ENCODE measurements at places on chromosomes 2 and 18.

DNA sequence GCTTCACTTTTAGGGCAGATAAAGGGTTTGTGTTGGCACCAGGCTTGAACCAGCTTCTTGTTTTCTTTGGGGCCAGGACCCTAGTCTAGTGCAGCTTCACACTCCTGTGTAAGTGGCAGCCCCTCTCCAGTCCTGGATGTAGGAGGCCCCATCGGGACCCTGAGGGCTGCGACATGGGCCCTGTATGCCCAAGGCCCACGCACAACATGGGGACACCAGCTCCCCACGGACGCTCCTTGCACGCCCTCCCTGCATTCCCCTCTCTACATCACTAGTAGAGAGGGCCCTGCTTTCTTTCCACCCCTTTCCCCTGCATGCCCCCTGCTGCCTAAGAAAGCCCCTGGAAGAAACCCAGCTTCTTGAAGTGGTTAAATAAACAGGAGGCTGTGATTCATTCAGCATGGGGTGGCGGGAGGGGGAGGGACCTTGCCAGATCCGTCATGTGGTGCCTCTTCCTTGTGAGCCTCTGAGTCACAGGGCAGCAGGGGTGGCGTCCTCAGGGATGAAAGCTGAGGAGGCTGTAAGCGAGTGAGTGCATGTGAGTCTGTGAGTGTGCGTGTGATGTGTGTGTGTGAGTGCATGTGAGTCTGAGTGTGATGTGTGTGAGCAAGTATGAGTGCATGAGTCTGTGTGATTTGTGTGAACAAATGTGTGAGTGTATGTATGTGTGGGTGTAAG lies 42.5 kb downstream of the COPS8 start:
- DNase-seq, result peak; percentile 11

DNA sequence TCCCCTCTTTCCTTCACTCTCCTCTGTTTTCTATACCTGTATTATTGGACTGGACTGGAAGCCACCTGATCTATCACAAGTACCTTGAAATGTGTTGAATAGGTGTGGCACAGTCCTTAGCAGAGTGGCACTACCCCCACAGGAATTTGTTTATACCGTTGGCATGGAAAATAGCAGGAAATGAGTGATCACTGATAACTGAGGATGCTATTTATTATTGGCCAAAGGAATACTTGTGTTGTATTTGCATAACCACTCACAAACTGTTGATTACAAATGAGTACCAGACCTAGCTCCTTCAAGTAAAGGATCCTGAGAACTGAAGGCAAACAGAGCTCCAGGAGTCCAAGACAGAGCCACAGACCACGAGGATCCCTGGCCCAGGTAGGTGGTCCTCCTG lies at the start of gene IL37:
Gene IL37, plus strand, starts transcription at position 301 of the 400 bp plus-strand sequence. CDS start 1,848 bp downstream, outside the sequence.
- DNase-seq, result no peak

GRCh38 chr2:31197166-31197565 lies 20.1 kb downstream of the CAPN14 start:
- no peak for DNase-seq

DNA sequence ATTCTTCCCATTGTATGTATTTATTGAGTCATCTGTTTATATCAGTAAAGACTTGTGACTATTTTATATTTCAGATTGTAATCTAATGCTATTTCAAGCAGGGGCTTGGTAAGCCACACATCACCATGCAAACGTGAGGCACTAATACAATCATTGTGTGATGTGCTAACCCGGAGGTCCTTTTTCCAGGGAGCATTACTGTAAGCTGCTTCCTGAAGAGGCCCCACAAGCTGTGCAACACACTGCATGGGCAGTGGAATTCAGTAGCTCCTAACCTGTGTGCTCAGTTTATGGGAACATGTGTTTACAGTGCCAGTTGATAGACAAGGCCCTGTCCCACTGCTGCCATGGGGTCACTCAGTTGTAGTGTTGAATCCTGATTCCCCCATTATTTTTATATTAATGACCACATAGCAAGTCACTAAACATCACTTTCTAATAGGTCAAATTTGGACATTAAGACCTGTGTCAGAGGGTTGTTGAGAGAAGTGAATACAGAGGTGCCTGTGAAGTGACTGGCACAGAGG lies 162.9 kb downstream of the FHOD3 start:
- no peak for DNase-seq

DNA sequence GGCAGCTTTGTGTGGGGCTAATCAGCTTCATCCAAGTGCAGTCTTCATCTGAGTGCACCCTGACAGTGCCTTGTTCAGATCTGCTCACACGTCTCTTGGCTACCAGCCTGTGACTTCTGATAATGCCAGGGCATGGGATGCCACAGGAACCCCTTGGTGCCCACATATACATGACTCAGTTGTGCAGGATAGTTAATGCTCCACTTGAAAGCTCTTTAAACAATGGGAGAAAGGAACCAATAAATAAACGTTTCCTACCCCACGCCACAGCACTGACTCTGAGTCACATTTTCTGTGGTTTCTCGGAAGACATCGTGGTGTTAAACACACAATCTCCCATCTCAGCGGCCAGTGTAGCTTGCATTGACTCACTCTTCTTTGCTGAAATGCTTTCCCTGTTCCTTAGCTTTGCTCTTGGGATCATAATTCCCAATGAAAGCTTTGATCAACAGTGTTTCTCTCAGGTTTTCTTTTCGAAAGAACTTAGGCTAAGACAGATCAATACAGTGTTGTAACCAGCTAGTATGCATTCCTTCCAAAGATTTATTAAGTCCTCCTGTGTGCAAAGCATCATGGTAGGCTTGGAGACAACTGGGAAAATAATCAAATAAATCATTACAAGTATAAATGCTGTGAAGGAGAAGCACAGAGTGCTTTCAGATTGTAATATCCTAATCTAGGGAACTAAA lies 142.0 kb downstream of the COPS8 start:
- peak; percentile 22 for DNase-seq

- no peak for DNase-seq
Measured at GRCh38 chr2:151403914-151404313, 5.8 kb upstream of the RIF1 start.

- DNase-seq, result no peak
Measured at GRCh38 chr2:179263446-179264367, 925 bp downstream of the SESTD1 start.

DNA sequence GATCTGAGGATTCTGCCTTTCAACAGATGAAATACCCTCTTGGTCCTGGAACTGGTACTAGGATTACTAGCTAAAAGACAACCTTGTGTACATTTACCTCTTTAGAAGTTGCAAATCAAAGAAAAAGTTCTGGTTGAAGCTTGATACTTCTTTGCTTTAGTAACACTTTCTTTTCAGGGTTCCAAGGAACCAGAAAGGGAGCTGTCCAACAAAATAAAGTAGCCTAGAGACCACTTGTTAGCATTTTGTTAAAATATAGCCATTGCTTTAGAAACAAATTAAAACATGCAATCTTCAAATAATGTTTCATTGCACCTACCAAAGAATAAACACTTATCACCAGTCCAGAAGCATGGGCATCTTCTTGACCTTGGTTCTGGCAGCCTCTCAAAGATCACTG lies 117.9 kb upstream of the MAP3K20 start:
- no peak for DNase-seq

- no peak for DNase-seq
Measured at GRCh38 chr18:5884375-5884774, 10.9 kb downstream of the TMEM200C start.

DNA sequence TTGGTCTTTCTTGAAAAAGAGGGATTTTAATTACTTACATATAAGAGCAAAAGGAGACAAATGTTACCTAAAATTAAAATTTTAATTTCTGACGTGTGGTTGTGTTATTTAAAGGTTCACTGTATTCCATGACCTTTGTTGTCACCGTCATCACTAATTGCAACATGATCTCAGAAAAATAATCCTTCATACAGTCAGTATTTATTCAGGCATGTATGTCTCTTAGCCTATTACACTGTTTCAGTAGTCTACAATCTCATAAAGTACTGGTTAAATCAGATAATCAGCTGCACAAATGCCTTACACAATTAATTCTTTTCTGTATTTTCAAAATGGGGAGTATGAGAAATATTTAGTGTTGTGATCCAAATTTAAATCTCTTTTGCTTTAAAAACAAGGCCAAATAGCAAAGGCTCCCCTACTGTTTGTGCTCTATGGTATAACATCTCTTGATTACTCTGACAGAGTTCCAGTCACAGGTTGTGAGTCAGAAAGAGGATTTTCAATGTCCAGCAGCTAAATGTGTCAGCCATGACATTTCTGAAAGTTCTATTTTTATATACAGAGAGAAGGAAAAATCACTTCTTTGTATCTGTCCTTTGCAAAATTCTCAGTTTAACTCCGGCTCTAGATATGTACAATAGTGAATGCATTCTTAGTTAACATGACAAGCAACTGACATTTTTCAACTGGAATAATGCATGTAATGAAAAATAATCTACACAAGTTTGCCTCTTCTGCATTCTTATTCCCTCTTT lies 184.0 kb downstream of the FIGN start:
- DNase-seq, result no peak

DNA sequence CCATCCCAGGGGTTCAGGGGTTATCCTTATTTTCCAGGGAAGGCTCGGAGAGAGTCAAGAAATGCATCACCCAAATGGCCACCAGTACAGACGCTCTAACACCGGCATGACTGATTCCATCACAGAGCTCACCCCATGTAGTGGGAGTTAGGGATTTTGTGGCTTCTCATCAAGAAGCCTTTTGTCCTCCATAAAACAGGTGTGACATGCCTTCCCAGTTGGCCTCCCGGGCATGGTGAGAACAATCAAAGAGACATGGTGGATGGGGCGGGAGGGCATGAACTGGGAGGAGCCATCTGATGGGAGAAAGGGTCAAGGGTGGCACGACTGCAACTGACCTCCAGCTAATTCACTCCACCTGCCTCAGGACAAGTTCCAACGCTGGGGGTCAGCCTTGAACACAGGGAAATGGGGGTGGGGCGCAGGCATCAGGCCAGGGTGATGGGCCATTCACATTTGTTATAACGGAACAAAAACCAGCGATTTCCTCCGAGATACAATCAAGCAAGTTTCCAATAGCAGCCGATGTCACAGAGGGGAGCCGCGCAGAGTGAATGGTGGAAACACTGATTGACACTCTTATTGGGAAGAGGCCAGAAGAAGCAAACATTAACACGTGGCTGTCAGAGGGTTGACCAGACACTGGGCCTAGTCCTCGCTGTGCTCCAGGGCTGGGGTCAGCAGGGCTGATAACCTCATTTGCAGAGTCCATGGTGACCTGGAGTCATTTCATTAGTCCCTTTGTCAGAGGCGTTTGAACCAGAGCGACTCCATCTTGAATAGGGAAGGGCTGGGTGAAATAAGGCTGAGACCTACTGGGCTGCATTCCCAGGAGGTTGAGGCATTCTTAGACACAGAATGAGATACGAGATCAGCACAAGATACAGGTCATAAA lies 80.5 kb upstream of the HPCAL1 start:
- DNase-seq, result no peak

DNA sequence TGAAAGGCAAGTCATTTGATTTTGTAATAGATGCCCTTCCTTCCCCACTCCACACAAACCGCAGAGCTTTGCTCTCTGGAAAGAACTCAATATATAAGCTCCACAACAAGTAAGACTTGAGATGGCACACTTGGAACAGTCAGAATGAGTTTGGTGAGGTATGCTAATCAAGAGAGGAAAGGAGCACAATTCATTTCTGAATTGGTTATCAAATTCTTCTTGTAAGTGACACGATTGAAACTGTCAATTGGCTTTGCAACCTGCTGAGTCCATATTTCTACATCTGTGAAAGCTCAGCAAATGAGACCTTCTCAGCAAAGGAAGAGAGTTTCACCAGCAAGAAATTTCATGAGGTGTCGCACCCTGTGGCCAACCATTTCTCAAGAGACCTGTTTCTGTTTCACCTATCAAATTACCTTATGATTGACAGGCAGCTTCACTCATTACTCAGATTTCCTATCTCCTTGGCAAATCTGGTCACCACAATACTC lies 19.1 kb downstream of the CTLA4 start:
- no peak for DNase-seq

- DNase-seq, result peak; percentile 3
Measured at GRCh38 chr18:9575558-9575957, 38.8 kb downstream of the PPP4R1 start.

DNA sequence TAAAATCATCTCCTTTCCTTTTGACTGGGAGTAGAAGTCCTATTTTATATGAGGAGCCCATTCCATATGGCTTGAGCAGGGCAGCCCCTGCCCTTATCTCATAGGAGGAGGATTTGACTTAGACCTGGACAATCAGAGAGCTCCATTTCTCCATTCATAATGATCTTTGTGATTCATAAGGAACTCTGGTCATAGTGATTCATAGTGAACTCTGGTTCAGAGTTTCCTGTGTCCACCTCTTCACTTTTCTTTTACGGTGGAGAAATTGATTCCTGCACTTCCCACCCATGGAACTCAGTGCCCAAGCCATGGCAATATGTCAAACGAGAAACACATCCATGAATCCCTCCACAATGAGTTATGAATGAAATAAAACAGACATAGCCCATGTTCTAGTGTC lies 12.8 kb upstream of the MYO3B start:
- DNase-seq, result no peak

DNA sequence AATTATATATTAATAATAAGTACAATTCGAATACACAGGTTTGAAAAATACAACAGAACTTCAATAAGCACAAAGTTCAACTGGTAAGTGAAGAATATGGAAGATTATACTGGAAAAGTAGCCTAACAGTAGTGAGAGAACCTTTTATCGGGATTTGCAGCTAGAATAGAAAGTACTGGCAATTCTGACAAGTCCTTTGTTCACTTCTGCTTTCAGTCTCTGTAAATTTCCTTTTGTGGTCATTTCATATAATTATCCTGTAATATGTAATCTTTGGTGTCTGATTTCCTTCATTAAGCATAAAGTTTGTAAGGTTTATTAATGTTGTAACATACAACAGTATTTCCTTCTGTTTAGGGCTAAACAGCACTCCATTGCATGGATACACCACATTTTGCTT lies 67.2 kb downstream of the CUL3 start:
- DNase-seq, result no peak

GRCh38 chr2:42914314-42914713 lies 121.9 kb upstream of the HAAO start:
- no peak for DNase-seq

DNA sequence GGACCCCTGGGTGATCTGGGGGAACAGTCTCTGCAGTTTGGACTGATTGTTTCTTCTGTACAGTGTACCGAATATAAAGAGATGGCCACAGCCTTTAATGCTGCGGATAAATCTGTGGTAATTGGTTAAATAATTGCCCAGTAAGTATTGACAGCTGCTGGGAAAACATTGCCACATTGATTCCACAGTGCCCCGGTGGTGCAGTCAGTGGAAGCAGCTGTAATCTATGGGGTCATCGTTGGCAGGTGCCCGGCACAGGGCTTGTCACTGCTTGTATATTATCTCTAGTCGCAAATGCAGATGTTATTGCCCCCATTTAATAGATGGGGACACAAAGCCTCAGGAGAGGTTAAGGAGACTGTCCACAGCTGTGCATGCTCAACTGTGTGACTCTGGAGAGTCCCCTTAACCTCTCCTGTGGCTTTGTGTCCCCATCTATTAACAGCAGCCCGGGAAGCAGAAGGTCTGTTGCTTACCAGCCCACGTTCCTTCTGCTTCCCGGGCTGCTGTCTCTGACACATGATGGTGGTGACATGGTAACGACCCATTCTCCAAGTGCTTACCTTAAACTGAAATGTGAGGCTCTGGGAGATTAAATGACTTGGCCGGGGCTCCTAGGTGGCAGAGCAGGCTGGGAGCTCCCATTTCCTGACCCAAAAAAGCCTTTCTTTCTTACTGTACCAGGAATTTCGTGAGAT lies 76.9 kb downstream of the NCK2 start:
- DNase-seq, result no peak

GRCh38 chr2:96505231-96505889 lies at the start of gene NEURL3:
NEURL3 (minus strand) TSS chr2:96505357; CDS start chr2:96505286, 71 bp downstream.
- no peak for DNase-seq

GRCh38 chr18:27007880-27008279 lies 142.4 kb upstream of the AQP4 start:
- no peak for DNase-seq

- no peak for DNase-seq
Measured at GRCh38 chr2:239259603-239260298, 141.1 kb downstream of the HDAC4 start.
